ENCODE measurements at places on chromosomes 6 and 20.
A peak's percentile ranks its signal among the peaks of the same experiment; 100 is the strongest.

DNA sequence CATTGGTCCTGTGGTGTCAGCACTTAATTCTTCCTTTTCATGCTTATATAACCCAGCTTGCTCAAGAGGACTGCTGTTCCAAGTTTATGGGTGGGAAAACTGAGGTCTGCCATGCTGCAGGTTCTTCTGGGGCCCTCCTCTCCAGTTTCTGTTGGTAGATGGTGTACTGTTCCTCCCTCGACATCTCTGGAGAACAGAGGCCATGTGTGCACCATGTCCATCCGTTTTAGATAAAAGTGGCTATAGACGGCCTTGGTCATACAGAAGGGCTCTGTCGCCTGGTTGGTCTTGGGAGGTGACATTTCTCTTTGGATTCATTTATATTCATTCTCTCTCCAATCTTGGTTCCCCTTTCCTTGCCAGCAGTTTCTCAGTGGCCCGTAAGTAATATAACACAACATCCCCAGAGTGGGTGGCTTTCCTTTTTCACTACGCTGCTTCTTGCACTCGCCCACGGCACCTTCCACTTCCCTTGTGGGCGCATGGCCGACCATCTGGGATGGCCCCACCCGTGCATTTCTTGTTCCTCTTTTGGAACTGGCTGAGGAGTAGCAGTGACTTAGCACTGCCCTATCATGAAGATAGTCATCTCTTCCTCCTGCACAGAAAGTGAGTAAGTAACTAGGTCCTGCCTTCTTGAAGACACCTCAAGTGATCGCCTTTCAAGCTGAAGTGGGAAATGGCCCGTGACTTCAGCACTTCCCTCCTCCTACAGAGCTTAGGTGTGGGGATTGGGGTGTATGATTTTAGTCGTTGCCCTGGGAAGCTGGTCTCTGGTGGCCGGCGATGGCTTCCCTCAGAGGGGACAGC, 94.2 kb downstream of the RREB1 start:
- no peak for DNase-seq

GRCh38 chr6:42105156-42105648, 37.2 kb downstream of the C6orf132 start:
- no peak for DNase-seq

DNA sequence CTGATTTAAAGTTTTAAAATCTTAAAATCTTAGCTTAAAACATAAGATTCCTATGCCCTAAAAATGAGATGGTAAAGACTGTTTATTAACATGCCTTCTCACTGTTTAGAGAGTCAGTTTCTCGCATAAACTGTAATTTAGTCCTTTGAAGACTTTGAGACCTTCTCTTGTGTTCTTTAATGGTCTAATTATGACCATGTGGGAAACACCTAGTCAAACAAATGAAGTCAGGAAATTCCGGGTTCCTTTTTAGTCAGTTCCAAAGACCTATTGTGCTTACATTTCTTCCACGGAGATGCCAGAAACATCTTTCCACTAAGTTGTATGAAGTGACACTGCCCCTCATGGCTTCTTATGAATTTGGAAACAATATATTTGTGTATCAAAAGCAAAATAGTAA, 64.2 kb upstream of the KIF25 start:
- no peak for DNase-seq

DNA sequence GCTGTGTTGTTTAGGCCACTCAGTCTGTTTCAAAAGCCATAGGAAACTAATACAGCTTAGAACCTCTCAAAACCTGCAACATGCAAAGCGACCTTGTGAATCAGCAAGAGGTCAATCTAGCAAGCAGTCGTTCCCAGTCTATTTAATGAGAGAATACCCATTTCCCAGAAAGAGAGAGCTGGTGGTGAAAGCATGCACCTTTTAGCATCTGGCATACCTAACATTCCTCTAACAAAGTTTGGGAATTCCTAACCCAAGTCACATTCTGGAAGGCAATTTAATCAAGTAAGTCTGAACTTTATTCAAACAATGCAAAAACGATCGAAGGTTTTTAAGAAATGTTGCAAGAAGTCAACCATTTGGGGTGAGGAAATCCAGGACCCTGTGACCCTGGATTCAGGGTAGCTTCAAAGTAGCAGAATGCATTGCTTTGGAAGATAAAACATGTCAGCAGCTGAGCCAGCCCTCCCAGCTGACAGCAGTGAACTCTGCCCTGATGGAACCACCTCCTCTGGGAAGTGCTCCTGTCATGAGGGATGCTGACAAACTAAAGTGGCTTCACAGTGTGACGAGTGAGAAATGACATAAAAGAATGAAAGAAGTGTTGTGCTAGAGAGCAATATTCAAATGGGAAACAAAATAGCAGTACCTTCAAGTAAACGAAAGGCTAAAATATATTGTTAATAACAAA, 104.8 kb downstream of the GMDS start:
- DNase-seq: no peak

- no peak for DNase-seq
These were observed 34.6 kb downstream of the EDN1 start for GRCh38 chr6:12324748-12325147.

DNA sequence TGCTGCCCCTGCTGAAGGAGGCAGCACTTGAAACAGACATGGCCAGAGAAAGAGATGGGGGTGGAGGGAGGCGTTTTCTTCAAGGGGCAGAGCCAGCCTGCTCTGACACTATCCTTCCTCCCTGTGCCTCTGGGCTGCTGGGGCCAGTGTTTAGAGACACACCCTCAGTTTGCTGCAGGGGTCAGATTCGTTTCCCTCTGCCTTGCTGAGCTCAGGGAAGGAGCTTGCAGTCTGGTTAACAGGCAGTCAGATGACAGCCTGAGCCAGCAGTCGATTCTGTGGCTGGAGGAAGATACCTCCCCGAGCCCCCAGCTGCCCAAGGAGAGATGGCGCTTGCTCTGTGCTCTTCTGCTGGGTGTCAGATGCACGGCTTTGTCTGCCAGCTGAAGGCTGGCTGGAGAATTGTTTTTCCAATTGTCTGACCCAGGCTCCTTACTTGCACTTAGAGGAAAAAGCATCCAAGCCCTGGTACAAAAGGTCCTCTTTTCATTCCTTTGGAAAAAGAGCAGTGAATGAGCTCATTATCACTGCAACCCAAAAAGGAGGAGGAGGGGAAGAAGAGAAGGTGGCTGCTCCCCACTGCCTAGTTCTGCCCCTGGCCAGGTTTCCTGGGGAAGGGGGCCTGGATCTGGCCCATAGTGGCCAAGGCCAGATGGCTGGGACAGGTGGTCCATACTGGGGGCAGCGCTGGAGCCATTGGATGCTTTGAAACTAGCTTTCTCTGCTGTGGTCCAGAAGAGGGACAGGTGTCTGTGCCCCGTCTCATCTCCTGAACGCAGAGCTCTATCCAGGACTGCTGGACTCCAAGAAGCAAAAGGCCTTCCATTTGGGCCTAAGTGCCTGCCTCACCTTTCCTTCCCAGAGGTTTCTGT, 88.2 kb downstream of the TCP11 start:
- DNase-seq: no peak

GRCh38 chr6:91877994-91878393, 1291.1 kb upstream of the MAP3K7 start:
- no peak for DNase-seq

GRCh38 chr20:5642155-5642981, 107.8 kb upstream of the SHLD1 start:
- peak; percentile 75 for DNase-seq

GRCh38 chr6:88855541-88856147, 107.8 kb downstream of the RNGTT start:
- DNase-seq: no peak

GRCh38 chr6:1170794-1171193, 141.1 kb upstream of the FOXQ1 start:
- no peak for DNase-seq

DNA sequence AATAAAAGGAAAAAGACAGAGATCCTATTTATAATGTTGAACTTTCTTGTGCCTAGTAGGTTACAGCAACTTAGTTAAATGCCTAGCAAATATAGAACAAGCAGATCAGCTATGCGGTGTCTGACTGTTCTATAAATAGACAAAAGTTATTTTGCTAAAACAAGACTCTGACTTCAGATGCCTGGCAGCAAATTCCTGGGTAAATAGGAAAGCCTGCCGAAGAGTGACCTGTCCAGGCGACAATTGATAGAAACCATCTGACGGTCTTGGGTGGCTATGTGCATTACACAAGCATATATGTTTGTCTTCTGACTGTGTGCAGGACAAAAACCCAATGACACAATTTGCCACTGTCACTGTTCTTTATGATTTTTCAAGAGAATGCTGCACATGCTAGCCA, 38.0 kb upstream of the PDE10A start:
- no peak for DNase-seq

DNA sequence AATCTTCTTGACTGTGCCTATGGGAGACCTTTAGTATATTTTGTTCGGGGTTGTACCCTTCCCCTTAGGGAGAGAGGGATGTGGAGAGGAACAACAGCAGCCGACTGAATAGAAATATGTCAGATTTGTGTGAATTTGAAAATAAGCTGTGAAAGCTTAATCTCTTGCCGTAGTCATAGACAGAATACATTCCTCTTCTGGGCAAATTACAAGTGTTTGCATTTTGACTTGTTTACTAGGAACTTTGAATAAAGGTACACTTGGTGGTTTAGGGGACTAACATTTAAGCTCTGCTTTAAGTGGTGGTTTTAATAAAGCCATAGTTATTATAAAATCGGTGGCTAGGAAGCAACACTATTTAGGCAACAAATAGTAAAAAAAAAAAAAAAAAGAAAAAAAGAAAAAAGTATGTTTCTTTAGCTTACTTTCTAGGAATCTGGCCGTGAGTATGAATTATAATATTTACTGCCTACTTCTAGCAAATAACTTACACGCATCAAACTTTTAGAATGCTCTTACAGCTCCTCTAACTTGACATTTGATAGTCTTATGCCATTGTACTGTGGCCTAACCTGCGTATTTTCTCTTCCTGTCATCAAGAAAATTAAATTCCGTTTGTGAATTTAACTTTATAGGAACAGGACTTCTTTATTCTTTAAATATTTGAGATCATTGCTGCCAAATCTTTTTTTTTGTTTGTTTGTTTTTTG, 65.1 kb downstream of the ZBTB2 start:
- DNase-seq: no peak

DNA sequence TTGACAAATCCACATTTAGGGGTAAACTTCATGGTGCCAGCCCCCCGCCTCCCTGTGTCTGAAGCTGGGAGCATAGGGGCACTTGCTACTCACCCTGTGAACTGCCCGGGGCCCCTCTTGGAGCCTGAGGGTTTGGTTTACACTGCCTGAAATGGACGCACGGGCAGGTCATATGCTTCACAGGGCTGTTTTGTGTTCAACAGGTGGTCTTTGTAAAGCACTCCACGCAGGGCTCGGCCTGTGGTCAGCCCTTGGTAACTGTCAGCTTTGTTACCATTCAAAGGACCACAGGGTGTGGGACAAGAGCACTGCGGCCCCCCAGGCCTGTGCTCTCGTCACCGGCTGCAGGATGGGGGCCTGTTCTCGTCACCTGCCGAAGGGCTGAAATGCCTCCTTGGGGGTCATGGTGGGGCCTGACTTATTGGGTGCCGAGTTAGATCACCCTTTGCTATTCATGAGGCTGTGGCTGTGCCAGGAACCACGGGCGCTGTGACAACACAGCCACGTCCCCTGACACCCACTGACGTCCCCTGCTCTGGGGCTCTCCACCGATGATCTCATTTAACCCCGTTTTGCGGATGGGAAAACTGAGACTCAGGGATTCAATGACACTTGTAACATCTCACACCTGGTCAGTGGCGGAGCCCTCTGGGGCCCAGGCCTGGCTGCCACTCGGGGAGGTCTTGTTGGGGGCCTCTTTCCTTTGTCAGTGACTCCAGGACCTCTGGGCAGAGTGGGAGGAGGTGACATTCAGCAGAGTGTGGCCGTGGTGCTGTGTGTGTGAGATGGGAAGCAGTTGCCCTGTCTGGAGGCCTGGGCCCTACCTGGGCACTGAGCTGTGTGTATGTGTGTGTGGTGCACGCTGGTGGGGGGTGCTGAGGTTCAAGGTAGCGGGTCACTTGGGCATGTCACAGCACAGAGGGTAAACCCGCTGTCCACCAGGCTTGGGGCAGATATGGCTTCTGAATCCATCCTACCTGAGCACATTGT, 24.9 kb downstream of the ZBP1 start:
- DNase-seq: no peak

GRCh38 chr6:75347898-75348610, 63.5 kb upstream of the TMEM30A start:
- no peak for DNase-seq

- no peak for DNase-seq
These were observed 78.6 kb upstream of the TOX2 start for GRCh38 chr20:43835944-43836508.

- DNase-seq: no peak
These were observed 100.2 kb downstream of the TRMT11 start for GRCh38 chr6:126086560-126086959.

DNA sequence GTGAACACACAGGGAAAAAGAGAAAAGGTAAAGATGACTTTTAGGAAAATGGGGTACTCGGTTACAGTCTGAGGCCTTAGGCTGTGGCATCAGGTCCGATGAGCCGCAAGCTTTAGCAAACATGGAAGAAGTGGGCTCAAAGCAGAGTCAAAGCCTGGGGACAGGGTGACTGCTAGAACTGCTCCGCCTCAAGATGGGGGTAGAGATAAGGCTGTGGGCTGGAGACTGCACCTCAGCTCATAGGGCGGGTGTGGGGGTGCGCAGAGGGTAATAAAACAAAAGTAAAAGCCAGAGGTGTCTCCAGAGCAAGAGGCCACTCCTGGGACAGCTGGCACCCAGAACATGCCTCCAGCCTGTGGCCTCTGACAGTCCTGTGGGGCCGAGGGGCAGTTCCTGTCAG, 21.3 kb upstream of the SYNDIG1 start:
- no peak for DNase-seq

GRCh38 chr6:110255211-110255750, 75.1 kb downstream of the CDC40 start:
- no peak for DNase-seq

GRCh38 chr20:34525709-34526416, 9.6 kb downstream of the DYNLRB1 start:
- peak; percentile 98 for DNase-seq

DNA sequence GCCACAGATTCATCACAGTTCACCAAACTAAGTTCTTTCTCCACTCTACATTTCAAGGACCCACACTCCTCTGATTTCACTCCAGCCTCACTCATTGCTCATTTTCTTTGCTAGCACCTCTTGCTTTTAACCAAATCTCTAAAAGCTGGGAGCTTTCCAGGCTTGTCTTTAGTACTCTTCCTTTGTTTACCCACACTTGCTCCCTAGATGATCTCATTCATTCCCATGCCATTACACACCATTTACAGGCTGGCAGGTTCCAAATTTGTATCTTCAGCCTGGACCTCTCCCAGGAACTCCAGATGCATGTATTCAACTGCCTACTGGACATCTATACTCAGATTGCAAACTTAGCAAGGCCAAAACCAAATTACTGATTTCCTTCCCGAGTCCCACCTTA, 5.3 kb upstream of the GUCA1B start:
- peak; percentile 86 for DNase-seq

All from GM04503 (cell line).